Coronary artery (tissue), 2 donors: ENCODE measurements at places on chromosomes 16 and 17.

GRCh38 chr17:29744121-29744520 lies 121.4 kb upstream of the CORO6 start:
- no peak for DNase-seq

DNA sequence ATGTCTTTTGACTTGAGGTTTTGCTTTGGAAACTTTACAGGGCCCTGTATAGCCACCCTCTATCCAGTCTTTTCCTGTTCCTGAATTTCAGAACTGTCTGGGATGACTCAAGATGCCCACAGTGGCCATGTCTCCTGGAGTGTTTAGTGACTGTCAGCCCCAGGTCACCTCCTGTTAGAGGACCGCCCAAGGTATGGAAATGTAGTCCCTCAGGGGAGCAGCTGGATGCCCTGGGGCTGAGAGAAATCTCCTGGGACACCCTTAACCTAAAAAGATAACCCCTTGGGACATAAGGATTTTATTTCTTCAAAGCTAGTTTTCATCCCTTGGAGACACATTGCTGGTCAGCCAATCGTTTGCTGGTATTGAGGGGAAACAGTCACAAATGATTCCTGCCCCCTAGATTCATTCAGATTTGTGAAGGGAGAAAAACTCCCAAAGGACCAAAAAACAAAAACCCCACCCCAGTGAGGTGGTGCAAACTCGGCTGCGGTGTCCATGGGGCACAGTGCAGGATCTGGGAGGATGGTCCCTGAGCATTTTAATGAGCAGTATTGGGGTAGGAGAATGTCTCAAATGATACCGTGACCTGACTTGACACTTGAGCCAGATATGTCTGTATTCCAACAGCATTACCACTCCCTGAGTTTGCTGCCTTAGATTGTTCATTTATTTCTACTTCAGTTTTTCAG lies 1.7 kb downstream of the ZNF267 start:
- DNase-seq, result no peak

DNA sequence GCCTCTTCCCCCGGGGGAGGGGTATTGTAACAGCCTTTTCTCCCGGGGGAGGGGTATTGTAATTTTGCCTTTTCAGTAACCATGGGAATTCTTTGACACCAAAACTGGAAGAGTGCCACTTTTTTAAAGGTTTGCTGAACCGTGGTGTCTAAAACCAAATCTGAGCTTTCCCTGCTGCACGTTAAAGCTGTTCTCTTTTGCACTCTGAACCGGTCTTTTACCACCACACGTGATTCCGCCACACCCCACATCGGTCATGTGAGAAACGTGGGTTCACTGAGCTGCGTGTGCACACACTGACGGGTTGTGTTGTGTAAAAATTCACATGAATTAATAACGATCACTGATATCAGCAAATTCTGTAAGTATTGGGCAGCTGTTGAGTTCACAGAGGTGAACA lies 9.2 kb upstream of the ACSF3 start:
- no peak for DNase-seq

DNA sequence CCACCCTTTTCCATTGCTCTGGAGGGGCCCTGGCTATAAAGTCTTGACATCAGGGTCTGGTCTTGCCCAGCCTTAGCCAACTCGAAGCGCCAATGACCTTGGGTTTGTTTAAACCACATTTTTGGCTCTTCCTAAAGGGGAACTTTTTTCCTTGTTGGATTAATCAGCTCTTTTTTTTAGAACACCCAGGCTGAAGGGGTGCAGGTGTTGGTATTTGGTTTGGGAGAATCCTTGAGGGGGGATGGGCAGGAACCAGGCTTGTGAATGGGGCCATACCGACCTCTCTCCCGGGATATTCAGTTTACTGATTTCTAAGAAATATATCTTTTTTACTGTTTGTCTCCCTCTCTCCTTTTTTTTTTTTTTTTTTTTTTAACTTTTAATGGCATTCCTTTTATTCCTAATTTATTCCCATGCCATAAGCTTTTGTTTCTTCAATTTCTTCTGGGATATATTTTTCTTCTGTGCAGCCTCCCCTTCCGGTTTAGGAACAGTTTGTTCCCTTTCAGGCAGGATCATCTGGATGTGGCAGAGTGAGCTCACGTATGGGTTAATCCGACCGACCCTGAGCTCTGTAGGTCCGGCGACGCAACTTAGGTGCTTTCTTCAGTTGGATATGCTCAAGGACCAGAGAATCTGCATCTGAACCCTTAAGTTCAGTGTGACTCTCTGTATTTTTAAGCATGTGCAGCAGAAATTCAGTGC lies 129.5 kb downstream of the ABCC6 start:
- DNase-seq, result no peak

DNA sequence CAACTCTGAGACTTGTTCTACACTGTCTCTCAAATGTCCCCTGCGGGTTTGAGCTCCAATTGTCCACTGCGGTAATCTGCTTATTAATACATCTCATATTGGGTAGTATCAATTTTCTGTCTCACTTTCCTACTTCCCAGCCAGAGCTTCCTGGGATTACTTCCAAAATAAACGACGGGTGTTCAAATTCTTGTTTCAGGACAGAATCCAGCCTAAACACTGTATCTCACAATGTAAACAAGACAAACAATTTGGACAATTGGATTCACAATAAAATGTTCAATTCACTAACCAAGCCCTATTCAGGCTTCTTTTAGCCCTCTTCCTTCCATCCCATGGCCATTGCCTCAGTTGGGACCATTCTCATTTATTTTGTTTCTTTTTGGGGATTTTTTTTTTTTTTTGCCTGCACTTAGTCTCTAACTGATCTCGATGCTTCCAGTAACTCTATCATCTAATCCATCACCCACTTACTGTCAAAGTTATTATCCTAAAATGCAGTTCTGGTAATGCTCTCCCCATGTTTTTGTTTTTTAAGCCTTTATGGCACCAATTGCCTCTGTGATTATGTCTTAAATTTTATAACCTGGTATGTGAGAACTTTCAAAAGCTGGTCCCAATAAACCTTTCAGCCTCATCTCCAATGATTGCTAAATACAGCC lies 2.0 kb upstream of the VAT1L start:
- DNase-seq, result no peak
